Fibroblast of mammary gland (primary cell): ENCODE measurements at places on chromosomes 3 and 15.
A peak's percentile ranks its signal among the peaks of the same experiment; 100 is the strongest.

DNA sequence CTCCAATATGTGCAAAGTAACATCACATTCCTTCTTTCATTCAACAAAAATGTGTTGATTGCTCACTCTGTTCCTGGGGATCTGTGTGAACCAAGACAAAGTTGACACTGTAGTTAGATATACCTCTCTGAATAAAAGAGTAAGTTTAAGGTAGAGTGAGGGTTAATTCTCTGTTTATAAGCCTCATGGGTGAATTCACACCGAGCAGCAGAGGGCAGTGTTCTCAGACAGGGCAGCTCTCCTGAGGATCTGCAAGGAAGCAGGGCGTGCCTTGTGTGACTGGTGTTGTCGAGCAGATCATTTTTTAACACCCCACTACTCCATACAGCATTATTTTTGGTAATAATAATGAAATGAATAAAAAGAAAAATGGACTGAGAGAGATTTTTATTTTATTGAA, 34.4 kb downstream of the PAQR9 start:
- peak; percentile 54 for DNase-seq

DNA sequence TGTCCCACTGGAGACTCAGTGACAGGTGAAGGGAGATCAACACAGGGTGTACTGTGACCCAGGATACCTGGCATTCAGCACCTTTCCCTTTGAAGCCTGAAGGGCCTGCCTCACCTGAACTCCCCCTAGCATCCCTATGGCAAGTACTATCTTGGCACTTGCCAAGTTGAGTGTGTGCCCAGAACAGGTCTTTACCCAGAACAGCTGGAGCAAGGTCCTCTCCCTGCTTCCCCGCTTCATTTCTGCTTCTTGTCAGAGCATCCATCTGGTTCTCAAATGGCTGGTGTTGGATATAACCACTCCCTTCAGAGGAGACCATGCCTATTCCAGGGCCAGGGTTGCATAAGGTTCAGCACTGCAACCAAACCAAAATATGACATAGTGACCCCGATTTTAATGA, 73.0 kb downstream of the FAM43A start:
- no peak for DNase-seq

- DNase-seq: peak; percentile 48
These were observed 393.3 kb upstream of the CBLB start for GRCh38 chr3:106261915-106262683.

DNA sequence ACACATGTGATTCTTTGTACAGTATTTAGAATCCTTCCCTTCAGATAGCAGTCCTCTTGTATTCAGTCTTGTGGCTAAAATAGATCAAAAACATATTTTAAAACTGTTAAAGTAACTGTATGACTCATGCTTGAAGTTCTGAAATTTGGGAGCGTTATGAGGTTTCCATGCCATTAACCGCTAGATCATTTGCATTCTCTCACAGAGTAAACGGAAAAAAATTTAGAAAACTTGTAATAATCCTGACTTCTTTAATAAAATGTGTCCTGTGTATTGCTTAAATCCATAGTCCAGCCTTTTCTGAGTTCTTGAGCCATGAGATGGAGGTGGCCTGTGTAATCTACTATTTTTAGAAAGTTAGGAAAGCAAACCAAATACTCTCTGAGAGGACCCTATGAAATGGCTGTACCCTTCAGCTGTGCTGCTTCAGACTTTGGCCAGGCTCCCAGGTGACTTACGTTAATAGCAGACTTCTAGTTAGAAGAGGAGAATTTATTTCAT, 33.8 kb downstream of the MBNL1 start:
- DNase-seq: peak; percentile 93

DNA sequence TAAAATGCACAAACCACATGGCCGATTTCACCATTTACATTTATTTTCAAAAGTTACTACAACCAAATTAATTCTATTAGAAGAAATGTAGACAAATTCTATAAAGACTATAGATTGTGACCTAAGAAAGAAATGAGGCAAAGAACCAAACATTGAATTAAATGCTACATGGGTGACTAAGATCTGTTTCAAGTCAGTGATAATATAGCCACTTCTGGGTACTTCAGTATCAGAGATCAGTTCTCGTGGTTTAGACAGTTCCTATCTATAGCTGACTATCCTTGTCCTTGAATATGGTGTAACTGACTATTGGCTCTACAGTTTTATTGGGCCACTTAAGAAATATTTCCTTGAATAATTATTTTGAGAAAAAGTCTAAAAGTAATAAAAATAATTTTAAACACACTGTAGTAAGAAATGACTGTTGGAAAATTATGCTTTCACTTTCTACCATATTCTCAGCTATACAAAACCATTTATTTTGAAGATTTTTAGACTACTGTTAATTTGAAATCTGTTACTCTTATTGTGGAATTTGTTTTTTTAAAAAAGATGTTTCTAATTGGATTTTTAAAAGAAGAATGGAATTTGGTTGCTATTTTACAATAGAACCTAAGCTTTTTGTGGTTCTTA, 14.1 kb downstream of the KCNMB3 start:
- no peak for DNase-seq

DNA sequence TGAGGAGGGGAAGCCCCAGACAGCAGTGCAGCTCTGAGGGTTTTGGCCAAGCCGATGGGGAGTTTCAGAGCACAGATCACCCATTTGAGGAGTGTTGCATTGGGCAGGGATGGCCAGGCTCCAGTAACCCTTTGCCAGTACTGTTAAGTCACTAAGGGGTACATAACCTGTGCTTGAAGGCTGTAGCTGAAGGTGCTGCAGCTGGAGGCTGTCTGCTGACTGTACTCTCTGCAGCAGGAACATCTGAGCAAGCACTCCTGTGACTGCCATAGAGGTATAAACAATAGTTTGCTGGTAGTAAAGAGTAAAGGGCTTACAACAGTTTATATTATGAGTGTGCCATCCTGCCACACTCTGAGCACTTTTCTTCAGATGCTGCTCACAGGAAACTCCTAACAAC, 297.8 kb downstream of the EPHA3 start:
- DNase-seq: no peak

DNA sequence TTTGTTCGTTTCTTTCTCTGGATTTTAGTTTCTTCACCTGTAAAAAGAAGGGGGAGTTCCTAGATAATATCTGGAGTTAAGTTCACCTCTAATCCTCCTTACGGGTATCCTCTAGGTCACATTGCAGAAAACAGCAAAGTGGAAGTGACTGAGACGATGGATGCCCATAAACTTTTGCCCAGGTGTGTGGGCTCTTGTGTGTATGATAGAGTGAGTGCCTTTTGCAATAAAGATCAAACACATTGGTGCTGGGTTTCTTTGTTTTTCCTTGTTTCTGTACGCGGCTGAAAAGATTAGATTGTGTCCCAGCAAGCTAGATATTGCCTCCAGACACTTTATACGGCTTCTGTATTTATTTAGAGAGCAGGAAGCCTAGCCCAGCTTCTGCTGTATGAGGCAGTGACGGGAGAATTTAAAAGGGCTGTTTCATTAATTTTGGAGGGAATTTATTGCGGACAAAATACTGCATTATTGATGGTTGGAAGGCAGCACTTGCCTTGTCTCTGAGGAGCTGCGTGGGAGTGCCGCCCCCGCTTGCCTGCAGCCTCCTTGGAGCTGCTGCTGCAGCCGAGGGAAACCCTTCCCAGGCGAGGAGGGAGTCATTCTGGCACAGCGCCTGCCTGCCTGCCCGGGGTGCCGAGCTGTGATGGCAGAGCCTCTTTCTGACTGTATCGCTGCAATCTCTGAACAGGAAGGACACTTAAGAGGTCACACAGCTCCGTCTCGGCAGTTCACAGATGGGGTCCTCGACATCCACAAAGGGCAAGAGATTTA, 38.5 kb downstream of the PYDC2 start:
- peak; percentile 61 for DNase-seq

DNA sequence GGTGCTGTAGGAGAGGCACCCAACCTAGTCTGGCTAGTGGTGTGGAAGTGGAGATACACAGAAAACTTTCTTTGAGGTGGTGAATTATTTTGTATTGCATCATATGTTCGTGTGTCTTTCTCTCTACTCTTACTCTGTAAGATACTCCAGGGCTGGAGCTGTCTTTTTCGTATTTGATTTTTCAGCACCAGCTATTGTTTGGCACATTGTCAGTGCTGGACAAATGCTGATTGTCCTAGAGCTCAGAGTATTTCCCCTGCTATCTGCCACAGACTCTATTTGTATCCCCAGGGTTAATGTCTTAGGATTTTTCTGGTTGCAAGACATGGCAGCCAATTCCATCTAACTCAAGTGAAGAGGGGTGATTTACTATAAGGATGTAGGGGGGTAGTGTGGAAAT, 110.5 kb downstream of the SAMMSON start:
- no peak for DNase-seq

GRCh38 chr15:86839502-86839901, 759.8 kb downstream of the AGBL1 start:
- no peak for DNase-seq

GRCh38 chr15:62612771-62613170, 429.8 kb upstream of the TPM1 start:
- DNase-seq: no peak

DNA sequence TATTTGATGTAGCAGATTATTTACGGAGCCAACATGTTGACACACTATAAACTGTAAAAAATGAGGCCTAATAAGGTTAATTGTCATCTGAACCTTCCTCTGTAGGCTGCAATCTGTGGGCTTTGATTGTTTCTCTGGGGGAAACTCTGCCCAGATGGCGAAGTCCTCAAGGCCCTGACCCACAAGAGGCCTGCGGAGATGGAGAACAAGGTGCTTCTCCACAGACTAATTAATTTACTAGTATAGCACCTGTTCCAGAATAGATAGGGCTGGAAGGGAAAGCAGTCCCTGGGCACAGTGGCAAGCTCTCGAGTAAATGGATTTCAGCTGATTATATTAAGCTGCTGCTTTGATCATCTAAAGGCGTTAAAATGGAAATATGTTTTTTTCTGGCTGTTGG, 338.8 kb upstream of the DNAJC19 start:
- DNase-seq: no peak

DNA sequence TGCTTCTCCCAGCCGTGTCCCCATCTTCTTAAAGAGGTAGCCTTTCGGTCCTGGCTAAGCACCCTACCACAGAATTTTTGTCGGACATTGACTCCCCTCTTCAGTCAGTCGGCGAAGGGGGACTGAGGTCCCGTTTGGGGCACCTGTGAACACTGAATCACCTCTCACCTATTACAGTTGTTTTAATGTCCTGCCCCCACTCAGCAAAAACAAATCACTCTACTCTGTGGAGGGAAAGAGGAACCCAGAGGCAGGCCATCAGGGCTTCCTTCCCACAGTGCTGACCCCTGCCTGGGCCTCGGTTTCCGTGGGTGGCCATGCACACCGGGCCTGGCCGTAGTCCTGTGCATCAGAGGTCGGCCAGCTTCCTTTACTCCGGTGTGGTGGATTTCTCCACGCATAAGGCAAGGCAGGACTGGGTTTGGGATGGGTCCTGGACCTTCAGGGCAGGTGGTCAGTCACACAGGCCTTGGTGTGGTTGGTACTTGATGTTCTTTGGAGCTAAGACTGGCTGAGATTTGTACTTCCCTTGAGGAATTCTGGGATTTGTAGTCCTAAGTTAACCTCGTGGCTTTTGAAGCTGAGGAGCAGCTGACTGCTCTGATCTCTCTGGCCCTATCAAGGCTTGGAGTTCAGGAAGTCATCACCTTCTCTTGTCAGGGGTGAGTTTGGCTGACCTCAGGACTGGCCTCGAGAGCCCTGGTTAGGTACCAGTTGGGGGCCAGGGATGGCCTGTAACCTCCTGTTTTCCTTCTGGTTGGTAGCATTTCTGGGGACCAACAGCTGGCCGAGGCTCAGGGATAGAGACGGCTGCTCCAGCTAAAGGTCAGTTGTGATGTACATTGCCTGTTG, 627 bp upstream of the FAM131A start:
- peak; percentile 83 for DNase-seq

DNA sequence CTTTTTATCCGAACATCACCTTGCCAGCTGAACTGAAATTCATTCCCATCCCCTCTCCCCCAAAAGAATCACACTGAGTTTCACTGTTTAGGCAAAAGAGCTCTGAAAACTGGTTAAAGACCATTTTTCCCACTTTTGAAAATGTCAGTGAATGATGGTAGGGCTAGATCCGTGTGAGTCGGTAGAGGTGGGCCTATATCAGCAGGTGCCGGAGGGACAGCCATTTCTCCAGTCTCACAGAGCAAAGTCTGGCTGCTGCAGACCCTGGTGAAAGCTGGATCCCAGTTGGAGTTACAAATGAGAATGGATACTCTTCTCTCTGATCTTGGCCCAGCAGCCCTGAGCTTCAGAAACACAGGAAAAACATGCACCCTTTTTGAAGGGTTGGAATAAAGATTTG, 10.9 kb downstream of the ENTPD3 start:
- no peak for DNase-seq

DNA sequence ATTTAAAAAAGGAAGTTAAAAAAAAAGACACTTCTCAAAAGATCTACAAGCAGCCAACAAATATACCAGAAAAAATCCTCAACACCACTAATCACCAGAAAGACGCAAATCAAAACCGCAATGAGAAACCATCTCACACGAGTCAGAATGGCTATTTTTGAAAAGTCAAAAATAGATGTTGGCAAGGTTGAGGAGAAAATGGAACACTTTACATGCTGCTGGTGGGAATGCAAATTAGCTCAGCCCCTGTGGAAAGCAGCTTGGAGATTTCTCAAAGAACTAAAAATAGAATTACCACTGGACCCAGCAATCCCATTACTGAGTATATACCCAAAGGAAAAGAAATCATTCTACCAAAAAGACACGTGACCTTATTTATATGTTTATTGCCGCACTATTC, 574.7 kb upstream of the ADAMTS9 start:
- no peak for DNase-seq

GRCh38 chr15:40927873-40928806, 1.0 kb upstream of the DLL4 start:
- DNase-seq: no peak

DNA sequence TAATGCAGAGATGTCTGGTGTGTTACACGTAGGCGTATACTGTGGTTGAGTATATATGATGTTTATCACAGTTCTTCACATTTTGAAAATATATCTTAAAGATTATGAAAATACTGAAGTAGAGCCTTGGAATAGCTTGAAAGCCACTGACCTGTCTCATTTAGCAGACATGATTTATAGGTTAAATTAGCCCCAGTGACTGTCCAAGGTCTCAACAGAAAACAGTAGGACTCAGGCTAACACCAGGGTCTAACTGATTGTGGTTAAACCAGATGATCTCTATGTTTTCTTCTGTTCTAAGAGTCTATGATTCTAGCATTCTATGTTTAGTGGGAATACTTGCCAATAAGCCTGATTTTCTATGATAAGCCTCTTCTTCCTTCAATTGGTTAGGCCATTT, 166.4 kb upstream of the NR2E3 start:
- DNase-seq: no peak

- DNase-seq: peak; percentile 46
These were observed 65.0 kb downstream of the MYO5A start for GRCh38 chr15:52463638-52464037.

DNA sequence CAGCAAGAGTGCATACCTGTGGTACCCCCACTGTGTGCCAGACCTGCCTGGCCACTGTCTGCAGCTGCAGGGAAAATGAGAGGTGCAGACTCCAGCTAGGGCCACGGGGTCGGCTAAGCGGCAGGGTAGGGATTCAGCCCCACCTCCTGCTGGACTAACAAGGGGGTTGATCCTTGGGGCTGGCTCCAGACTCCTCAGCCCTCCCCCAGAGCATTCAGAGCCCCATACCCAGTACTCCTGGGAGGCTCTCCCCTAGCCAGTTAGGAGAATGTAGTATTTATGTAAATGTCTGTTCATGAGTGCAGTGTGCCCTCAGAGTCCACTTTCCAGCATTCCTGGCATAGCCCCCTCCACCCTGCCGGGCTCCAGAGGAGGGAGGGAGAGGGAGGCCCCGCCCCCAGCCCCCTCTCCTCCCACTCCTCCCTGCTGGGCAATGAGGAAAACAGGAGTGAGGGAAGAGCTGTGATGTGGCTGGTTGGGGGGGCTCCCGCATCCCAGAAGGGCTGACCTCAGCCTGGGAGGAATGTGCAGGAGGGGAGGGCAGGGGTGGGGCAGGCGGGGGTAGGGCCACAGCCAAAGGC, 4.5 kb upstream of the SEMA3B start:
- DNase-seq: peak; percentile 77
